Stimulated activated CD8-positive, alpha-beta memory T cell treated with anti-CD3 and anti-CD28 coated beads, Interleukin-4, amount 100 ng/mL, for 1 hour (primary cell): ENCODE measurements at places on chromosomes 3 and 15.
A peak's percentile ranks its signal among the peaks of the same experiment; 100 is the strongest.

DNA sequence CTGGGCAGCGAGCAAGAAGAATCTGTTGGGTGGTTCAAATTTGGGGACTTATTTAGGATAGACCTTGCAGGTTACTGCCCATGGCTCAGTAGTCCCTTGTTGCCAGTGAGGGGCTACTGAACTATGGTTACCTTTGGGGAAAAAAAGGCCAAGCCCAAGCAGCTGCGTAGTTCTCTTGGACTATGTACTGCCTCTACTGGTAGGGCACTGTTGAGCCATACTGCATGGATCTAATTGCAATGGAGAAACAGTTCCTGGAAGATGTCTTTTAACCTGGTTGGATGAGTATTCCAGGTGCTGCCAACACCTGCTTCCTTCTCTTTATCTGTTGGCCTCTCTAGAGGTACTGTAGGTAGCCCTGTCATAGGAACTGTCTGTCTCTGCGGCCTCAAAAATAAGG, 671.9 kb upstream of the CBLB start:
- no peak for DNase-seq

- no peak for DNase-seq
Observed at GRCh38 chr15:69891606-69892005, 206.1 kb downstream of the TLE3 start.

DNA sequence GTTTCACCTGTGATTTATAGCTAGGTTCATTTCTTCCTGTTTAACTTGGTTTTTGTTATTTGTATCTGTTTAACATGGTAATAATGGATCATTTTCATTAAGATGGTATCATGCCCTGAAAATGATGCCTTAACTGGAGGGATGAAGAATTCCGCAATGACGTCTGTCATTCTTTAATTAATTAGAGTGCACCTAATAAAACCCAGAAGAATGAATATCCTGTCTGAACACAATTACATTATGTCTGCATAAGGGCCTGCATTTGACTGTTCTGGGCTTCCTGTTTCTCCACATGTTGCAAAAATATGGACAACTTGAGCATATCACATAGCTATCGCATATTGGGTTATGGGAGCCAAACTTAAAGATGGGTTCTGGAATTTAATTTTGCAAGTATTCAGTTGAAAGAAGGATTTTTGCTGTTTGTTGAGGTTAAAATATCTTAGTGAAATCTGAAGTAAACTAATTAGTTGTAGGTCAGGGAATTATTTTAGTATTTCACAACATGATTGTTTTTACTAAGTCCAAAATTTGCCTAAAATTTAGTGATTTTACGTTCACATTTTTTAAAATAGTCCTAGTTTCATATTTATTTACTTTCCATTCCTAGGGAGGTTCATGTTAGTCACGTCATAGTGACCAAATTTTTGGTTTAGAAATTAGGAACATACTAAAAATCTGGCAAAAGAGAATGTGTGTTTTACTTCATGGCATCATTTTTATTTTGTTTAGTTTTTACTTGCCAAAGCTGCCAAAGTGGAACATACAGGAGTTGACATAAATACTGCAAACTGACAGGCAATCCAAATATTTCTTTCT, 321.0 kb upstream of the TGFBR2 start:
- no peak for DNase-seq

GRCh38 chr15:70420948-70421482, 323.3 kb upstream of the TLE3 start:
- no peak for DNase-seq

- no peak for DNase-seq
Observed at GRCh38 chr3:46285931-46286619, 43.8 kb downstream of the CCR3 start.

- DNase-seq, result no peak
Observed at GRCh38 chr3:30199855-30200254, 406.5 kb upstream of the TGFBR2 start.

DNA sequence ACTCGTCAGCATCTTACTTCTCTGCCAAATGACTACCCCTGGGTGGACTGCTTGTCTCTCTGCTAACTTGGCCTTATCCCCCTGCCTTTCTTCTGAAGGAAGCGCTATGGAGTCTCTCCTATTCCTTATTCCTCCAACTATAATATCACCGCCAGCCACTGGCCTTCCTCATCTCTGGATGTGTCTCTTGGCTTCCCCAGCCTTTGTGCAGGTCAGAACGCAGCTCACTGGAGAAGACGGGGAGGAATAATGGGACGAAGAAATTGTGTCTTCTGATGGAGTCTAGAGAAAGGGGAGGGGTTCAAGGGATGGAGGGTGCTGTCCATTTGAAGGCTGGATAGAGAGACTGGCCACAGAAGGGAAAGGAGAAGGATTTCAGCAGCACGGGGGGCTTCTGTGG, 16.9 kb downstream of the ITGA11 start:
- no peak for DNase-seq

- DNase-seq, result no peak
Observed at GRCh38 chr3:35439663-35440062, 199.7 kb upstream of the ARPP21 start.

- DNase-seq, result no peak
Observed at GRCh38 chr3:126293370-126294082, 63.7 kb downstream of the KLF15 start.

DNA sequence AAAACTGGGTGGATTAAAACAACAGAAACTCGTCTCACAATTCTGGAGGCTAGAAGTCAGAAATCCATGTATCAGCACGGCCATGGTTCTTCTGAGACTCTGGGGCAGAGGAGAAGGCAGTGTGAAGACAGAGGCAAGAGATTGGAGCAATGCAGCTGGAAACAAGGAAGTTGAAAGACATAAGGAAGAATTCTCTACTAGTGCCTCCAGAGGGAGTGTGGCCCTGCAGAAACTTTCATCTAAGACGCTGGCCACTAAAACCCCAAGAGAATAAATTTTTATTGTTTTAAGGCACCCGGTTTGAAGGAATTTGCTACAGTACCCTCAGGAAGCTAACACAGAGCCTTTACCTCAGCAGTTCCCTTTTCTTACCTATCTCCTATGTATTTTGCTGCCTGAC, 1012.2 kb upstream of the CADM2 start:
- no peak for DNase-seq

DNA sequence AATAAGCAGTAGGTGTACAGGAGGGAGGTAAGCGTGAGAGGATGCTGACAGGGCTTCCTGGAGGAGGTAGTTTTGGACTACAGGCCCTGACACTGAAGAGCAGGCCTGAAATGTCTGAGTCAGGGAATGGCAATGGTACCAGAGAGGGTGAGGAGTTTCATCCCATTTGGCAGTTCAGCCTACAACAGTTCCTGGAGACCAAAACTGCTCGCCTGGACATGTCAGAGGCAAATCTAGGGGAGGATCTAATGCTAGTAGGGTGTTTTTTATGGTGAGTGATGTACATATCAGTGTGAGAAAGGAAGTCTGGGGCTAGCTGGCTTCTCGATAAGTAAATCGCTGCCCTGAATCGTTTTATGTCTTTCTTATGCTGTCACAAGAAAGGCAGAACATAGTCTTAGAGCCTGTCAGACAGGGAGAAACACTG, 13.8 kb upstream of the TNFSF10 start:
- DNase-seq, result no peak

DNA sequence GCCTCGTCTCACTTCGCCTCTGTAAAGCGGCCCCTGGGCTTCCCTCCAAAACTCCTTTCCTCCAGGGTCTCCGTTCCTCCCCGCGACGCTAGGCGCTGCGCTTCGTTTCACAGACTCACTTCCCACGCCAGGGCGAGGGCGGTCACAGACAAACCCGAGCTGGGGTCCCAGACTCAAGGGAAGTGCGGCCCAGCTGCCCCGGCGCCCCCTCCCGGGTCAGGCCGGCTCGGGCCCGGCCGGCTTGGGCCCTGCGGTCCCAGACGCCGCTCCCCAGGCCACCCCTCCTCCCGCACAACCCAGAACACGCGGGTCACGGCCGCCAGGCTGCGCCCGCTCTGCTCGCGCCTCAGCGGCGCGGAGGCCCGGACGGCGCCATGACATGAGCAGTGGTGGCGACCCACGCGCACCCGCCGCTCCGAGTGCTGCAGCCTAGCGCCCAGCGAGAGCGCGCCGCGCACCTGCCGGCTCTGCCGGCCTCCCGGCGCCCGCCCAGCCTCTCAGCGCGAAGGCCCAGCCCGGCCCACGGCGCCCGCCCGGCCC, 547 bp downstream of the NUP210 start:
- DNase-seq, result no peak

- no peak for DNase-seq
Observed at GRCh38 chr3:76171647-76172046, 386.3 kb upstream of the ZNF717 start.

- DNase-seq, result no peak
Observed at GRCh38 chr15:41006479-41006878, 53.2 kb downstream of the CHAC1 start.

DNA sequence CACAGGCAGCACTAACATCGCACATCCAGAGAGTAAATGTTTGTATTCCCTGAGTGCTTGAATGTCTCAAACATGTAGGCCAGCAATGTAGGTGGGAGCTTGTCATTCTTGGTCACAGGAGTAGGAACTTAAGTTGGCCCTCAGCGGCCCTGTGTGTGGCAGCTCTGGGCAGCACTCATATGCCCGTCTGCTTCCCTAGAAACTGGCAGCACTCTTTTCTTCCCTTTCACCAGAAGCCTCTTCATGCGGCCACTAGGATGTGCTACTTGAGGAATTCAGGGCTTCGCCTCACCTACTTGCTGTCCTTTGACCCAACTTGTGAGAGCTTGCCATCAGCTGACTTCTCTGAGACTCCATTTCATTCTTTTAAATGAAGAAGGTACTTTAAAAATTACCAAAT, 69.5 kb downstream of the TIPARP start:
- DNase-seq, result no peak

DNA sequence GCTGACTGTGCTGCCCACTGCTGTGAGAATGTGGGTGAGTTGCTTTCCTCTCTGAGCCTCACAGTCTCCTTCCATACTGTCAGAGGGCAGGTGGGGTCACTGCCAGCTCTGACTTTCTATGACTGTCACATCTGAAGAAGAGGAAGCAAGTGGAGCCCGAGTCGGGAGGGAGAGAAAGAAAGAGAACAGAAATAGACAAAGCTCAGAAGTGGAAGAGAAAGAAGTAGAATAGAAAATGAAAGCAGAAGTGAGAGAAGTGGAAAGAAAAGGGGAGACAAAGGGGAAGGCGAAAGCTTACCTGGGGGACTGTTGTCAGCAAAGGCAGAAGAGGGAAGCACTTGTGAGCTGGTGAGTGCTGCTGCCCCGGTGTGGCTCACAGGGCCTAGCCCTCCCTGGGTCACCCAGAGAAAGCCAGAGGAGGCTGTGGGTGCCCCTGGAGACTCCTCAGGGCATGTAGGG, 57.9 kb downstream of the EPHB1 start:
- no peak for DNase-seq

GRCh38 chr3:88334187-88334868, 184.6 kb downstream of the C3orf38 start:
- DNase-seq, result no peak

- no peak for DNase-seq
Observed at GRCh38 chr3:159861369-159861987, 127.2 kb upstream of the IL12A start.

- DNase-seq, result no peak
Observed at GRCh38 chr3:39479701-39480414, 12.4 kb downstream of the MOBP start.

DNA sequence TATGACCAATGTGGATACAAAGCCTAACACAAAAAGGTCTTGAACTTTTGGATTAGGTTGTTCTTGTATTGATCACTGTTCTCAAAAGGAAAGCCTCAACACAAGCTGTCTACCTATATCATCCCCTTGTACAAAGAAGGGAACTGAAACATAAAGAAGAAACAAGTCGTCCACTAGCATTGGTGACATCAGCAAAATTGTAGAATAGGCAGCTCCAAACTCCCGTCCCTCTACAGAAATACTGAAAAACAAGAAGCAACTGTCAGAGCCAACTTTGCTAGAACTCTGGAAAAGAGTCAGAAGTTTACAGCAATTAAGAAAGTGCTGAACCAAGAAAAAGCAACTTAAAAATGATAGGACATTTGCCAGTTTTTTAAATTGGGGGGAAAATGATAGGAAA, 7.5 kb upstream of the NR1I2 start:
- DNase-seq, result no peak

GRCh38 chr15:33161209-33161608, 33.3 kb downstream of the FMN1 start:
- DNase-seq, result no peak

DNA sequence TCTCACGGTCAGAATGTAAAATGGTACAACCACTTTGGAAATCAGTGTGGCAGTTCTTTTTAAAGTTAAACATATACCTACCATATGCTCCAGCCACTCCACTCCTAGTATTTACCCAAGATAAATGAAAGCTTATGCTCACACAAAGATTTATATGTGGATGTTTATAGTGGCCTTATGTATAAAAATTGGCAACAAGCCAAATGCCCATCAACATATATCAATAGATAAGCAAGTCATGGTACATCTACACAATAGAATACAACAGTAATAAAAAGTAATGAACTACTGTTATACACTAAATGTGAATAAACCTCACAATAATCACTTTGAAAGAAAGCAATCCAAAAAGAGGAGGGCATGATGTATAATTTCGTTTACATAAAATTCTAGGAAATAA, 153.5 kb upstream of the LMCD1 start:
- DNase-seq, result no peak

DNA sequence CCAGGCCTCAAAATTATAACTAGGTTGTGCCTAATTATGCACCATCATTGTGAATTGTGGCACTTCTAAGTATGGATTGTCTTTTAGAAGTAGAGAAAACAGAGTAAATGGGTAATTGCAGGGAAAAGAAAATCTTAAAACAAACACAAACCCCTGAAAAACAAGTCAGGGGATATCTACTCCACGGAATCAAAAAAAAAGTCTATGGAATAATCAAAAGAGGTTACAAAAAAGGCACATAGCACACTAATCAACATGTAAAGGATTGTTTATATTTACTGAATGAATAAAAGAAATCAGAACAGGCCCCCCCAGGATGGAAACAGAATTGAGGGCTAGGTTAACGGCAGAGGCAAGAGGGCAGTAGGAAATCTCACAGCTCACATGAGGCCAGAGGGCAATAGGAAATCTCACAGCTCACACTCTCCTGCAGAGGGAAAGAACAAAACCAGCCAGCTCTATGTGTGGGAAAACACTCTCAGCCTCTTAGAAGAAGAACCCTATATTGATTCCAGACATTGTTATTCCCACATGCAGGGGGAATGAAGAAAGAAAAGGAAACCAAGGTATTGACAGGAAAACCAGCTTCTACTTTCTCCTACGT, 72.7 kb upstream of the FNDC3B start:
- DNase-seq, result no peak

DNA sequence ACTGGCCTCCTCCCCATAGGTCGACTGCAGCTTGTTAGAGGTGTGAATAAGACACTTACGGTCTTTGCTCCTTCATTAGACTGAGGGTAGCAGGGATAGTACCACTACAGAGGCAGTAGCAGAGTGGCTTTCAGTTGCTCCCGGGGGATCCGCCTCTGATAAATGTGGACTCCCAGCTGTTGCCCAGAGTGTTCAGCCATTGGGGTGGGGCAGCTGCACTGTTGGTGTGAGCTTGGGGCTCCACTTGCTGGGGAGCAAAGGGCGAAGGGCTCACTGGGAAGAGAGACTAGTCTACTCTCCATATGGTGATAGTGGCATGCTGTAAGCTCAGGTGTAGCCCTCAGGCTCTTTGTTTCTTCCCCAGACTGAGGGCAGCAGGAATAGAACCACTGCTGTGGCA, 239.1 kb downstream of the LRRN1 start:
- no peak for DNase-seq

GRCh38 chr3:127672429-127673190, at the start of gene ABTB1:
Gene ABTB1, plus strand, starts transcription at chr3:127672952. Its CDS starts 74 bp downstream, at chr3:127673026.
- peak; percentile 54 for DNase-seq

- no peak for DNase-seq
Observed at GRCh38 chr3:46440531-46441294, 24.0 kb downstream of the LTF start.

- no peak for DNase-seq
Observed at GRCh38 chr3:64667887-64668581, 19.8 kb downstream of the ADAMTS9 start.
